ENCODE measurements at places on chromosomes 7 and 10.

GRCh38 chr10:94235461-94235860 lies 127.3 kb downstream of the NOC3L start:
- DNase-seq, result no peak

DNA sequence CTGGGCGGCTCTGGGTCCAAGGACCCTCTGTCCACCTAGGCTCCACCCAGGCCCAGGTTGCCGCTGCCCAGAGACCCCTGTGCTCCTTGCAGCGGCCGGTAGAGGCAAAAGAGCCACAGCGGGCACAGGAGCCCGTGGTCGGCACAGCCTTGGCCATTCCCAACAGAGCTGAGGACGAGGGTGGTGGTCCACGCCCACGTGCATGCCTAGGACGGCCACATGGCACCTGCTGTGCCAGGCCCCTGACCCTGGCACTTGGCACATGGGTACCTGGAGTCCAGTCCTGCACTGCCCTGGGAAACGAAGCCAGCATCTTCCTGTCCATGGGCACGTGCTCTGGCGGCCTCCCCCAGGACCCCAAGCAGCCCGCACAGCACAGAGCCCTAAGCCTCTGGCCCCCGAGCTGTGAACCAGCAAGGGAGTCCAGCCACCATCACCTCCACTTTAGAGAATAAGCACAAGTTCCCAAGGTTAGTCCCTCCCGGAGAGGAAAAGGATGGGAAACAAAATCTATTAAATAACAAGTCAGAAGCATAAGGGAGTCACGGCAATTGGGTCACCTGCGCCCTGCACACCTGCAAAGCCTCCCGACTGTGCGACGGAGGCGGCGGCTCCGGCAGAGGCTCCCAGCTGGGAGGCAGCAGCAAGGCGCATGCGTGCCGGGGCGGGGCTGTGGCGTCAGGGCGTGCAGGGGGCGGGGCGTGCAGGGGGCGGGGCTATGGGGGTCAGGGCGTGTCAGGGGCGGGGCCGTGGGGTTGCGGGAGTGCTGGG lies 59.1 kb downstream of the STK32C start:
- DNase-seq, result no peak

DNA sequence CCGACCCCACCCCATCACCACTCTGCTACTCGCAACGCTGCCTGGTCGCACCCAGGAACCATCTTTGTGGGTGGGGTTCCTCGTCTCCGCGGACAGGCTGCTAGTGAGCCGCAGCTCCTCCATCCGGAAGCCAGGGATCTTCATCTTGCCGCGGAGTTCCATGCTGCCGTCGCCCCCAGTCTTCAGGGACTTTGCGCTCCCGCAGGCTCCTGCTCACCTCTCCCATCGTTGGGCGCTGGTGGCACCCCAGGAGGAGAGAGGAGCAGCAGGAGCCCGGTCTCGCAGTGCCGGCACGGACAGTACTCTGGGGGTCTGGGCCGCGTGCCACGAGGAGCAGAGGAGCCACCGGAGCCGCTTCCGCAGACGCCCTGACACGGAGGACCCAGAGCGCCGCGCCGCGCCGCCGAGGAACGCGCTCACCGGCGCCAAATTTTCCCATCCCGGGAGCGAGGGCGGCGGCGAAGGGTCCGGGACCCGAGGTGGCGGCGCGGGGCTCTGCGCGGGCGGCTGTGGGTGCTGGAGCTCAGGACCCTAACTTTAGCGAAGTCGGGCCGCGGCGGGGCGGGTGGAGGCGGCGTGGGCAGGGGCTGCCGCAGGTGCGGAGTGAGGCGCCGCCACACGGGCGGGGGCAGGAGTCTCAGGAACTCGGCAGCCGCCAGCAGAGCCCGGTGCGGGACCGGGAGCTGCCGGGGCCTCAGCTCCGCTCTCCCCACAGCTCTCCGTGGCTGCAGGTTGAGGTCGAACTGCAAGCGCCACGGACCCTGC lies 750.1 kb upstream of the SORCS1 start:
- DNase-seq, result no peak

- no peak for DNase-seq
Measured at GRCh38 chr10:75395932-75396630, 5.5 kb downstream of the ZNF503 start.

GRCh38 chr7:71386152-71386785 lies 254.3 kb downstream of the GALNT17 start:
- no peak for DNase-seq

DNA sequence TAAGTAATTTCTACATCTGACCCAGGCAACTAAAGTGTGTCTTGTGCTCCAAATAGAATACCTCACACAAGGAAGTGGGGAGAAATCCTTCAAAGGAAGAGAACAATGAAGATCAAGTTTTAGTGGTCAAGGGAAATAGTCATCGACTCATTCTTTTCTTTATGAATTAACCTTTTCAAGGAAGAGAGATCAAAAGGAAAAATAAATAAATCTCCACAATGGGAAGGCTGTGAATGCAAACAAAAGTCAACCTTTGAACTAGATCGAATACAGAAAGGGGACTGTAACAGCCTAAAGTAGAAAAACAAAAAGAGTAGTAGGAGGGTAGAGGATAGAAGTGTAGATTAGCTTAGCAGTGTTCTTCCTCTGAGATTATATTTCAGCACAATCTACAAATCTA lies 274.6 kb upstream of the COBL start:
- no peak for DNase-seq

DNA sequence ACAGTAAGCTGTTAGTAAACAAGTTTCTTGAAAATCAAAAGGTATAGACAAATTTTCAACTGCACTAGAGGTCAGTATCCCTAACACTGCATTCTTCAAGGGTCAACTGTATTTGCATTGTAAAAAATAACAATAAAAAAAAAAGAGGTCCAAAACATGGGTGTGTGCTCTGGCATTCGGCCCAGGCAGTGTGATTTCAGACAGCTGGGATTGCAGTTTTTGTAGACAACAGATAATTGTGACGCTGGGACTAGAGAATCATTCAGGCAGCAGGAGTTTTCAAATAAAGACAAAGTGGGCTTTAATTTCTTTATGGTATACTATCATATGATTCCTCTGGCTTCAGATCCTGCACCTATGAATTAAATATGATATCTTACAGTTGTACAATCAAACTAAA lies 543.2 kb upstream of the SEMA3D start:
- DNase-seq, result no peak

DNA sequence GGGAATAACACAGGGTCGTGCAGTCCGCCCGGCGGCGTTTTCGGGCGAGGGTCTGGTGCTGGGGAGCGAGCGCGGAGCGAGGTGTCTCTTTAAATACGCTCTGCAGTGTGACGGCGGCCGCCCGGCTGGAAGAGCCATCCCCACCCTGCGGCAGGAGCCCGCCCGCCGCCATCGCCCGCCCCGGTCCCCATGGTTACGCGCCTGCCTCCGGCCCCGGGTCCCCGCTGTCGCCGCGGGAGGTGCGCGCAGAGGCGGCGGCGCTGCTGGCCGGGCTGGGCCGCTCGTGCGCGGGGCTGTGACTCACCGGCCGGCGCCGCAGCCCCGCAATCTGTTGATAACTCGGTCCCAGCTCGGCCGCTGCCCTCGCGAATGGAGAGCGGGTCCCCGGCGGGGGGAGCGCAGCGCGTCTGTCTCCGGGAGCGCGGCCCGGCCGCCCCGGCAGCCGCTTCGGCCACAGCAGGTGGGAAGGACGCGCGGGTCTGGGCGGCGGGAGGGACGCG lies at the start of gene ADGRA1:
Gene ADGRA1 (plus strand): TSS at position 246 of the 500 bp plus-strand sequence. CDS start 986 bp downstream, outside the sequence.
- no peak for DNase-seq

GRCh38 chr10:109282510-109282909 lies 640.8 kb downstream of the XPNPEP1 start:
- DNase-seq, result peak; percentile 36

DNA sequence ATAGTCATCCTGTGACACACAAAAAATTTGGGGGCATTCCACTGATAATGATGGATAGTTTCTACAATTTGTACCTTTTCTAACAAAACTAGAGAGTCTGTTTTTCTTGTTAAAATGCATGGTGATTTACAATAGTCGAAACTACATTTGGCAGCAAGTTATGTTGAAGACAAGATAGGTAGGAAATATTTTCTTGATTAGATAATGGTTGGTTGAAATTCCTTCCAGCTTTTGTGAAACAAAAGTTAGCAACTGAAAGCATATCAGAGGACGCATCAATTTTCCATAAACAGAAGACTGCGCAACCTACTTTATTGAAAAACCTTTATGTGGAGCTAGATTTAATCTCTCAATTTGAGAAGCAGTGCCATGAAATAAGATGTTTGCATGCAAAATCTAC lies 155.8 kb upstream of the GLI3 start:
- DNase-seq, result no peak

GRCh38 chr7:147432079-147432478 lies 1158.5 kb upstream of the C7orf33 start:
- no peak for DNase-seq

- DNase-seq, result no peak
Measured at GRCh38 chr10:89296220-89296648, 5.6 kb upstream of the IFIT2 start.

DNA sequence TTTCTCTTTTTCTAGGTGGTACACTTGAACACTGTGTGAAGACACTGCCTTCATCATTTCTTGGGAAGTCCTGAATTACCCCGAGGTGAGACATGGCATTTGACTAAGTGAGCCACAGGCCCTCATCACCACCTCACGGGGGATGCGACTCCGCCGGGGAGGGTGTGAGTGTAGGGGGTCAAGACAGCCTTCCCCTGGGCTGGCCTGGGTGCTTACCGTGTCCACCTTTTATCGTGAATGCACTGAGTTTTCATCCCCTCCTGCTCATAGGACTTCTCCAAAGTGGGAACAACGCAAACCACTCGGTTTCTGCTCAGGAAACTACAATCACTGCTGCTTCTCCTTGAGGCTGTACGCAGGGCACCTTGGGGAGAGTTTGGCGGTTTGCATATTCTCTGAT lies 176.9 kb downstream of the SH2D4B start:
- no peak for DNase-seq

DNA sequence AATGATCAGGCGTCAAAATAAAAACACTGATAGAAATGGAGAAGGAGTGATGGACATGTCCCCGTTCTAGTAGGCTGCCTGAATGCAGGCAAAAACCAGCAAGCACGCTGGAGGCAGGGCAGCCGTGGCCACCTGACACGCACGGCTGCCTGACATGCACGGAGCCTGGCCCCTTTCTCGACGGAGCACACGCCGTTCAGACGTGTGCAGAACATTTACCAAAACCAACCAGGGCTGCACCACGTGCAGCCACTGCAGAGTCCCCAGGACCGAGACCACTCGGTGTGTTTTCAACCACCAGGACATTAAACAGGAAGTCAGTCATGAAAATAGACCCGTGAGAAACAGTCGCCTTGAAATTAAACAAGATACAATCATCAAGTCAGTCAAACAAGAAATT lies 61.9 kb upstream of the NKX6-2 start:
- no peak for DNase-seq

DNA sequence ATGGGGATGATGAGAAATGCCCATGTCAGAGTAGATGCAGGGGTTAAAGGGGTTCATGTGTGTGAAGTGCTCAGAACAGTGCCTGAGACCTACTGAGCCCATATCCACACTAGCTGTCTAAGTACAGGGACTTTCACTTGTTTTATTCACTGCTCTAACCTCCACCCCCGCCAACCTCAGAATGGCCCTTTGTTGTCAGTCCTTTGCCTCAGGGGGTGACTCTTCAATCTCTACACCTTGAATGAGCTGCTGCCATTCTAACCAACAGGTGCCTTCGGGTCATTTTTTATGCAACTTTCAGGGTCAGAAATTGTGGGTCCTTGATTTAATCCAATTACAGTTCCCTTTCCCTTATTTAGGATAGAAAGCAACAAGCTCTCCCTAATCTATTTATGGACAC lies 26.2 kb downstream of the VSTM4 start:
- DNase-seq, result no peak

DNA sequence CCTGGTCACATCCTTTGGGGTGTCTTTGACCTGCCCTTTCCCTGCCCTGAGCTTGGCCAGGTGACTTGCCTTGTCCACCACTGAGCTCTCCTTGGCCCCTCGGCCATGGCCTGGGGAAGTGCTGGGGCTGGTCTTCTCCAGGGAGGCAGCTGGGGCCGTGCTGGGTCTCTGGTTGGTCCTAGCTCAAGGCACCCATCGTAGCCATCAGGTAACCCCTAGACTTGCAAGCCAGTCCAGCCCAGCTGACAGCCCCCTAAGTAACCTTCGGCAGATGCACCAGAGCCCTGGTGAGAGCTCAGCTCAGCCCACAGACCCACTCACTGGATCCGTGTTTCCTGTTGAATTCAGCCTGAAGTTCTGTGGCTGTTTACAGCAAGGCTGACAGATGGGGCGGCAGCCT lies 176.2 kb upstream of the SHH start:
- no peak for DNase-seq

- no peak for DNase-seq
Measured at GRCh38 chr7:31102973-31103850, 51.1 kb downstream of the ADCYAP1R1 start.
